ENCODE measurements at places on chromosomes 13 and 19.

- DNase-seq: no peak
Observed at GRCh38 chr13:88142653-88143052, 471.5 kb downstream of the SLITRK5 start.

- DNase-seq: no peak
Observed at GRCh38 chr13:92805766-92806165, 420.8 kb upstream of the GPC6 start.

DNA sequence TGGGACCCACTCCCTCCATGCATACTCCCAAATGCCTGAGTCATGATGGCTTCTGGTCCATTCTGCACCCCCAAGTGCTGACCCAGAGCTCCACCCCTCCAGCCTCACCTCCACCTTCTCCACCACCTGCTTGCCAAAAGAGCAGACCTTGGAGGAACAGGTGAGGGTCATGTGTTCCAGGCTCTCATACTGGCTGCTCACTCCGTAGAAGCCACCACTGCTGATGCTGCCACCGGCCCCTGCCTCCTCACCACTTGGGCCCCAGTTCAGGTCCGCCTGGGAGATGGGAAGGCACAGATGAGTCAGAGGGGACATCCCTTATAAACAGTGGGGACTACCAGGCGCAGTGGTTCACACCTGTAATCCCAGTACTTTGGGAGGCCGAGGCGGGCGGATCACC is 7.9 kb downstream of the CD37 start:
- no peak for DNase-seq

GRCh38 chr19:28847468-28847867 is 365.5 kb downstream of the UQCRFS1 start:
- no peak for DNase-seq

DNA sequence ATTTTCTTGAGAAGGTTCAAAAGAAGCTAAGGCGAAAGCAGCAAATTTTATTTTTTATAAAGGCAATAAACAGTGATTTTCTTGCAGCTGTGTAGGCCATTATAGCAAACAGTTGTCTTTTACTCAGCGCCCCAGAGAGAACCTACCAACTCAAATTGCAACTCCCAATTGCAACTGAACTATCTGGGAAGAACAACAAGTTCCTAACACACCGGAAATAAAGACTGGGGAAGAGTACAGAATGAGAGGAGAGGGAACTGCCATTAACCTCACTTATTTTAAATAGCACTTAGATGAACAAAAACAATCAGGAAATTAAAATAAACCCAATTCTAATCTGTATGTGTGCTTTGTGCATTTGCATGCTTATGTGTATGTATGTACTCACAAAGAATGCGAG is 171.1 kb downstream of the KCTD12 start:
- DNase-seq: no peak

DNA sequence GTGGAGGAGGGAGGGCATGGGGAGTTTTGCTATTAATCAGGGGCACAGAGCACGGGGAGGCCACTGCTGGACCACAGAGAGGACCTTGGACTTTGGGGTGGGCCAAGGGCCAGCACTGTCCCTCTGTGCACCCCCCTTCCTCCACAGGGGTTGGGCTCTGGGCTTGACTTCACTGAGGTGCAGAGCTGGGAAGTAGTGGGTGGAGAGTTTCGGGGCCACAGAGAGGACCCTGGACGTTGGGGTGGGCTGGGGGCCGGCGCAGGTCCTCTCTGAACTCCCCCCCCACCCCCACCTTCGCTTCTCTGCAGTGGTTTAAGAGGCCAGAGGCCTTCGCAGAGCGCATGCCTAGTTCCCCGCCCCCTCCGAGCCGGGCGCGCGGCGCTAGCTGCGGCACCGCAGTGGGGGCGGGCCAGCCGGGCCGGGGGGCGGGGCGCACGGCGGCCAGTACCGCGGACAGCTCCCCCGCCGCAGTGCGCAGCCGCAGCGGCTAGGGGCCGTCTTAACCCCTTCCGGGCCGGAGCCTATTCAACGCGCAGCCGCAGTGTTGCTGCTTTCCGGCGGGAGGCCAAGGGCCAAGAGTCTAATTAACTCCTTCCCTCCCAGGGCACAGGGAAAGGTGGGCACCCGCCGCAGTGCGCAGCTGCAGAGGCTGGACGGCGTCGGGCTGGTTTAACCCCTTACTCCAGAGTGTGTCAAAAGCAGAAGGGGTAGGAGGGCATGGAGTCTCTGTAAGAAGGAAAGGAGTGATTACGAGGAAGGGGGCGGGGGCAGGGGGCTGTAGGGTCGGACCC is 3.7 kb downstream of the KCNC3 start:
- peak; percentile 85 for DNase-seq

DNA sequence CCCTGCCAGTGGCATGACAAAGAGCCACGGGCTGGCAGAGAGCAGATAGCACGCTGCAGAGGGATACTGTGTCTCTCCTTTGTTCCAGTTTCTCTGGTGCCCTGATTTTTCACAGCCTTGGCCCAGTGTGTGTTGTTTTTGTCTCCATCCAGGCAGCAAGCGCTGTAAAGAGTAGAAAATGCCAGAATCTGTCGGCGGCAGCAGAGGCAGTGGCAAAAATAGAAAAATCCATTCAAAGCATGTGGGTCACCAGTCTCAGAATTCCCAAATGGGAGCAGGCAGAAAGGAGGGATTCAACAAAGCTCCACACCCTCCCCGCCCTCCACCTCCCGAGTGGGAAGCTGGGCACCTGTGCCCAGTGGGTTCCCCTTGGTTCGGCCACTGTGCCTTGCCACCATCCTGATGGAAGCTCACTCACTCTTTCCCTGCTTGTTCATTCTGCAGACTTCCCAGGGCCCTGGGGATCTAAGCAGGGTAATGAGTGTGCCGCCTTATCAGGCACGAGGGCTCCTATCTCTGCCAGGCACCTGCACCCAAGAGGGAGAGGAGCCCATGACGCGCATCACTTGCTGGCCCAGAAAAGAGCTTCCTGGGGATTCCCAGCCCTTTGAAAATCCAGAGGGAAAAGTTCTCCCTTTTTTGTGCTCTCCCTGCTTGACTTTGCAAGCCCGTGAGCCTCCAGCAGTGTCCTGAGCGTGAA is 416.9 kb downstream of the IRS2 start:
- DNase-seq: no peak

DNA sequence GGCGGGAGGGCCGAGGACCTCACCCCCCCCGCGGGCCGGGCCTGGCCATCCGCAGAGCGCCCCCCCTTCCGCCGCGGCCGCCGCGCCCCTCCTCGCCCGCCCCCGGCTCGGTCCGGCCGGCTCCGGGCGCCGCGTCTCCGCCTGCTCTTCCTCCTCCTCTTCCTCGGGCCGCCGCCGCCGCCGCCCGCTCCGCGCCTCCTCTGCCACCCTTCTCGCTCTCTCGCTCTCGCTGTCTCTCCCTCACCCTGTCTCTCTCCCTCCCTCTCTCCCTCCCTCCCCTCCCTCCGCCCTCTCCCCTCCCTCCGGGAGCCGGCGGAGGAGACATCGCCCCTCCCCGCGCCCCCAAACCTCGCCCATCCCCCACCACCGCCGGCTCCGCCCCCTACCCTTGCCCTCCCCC is at the start of gene SHANK1:
Gene SHANK1, minus strand, starts transcription at position 237 of the 400 bp plus-strand sequence. CDS start 2,883 bp downstream, outside the sequence.
- DNase-seq: no peak

GRCh38 chr13:39056018-39056417 is 17.8 kb downstream of the NHLRC3 start:
- no peak for DNase-seq

DNA sequence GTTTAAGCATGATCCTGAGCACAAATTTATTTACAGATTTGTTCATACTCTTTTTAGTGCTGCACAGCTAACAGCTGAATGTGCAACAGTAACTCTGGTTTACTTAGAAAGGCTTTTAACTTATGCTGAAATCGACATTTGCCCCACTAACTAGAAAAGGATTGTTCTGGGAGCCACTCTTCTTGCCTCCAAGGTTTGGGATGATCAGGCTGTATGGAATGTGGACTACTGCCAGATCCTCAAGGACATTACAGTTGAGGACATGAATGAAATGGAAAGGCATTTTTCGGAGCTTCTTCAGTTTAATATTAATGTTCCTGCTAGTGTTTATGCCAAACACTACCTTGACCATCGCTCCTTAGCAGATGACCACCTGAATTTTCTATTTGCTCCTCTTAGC is 16.0 kb downstream of the ZNF100 start:
- DNase-seq: no peak

GRCh38 chr19:30361721-30362120 is 10.5 kb upstream of the ZNF536 start:
- DNase-seq: no peak

DNA sequence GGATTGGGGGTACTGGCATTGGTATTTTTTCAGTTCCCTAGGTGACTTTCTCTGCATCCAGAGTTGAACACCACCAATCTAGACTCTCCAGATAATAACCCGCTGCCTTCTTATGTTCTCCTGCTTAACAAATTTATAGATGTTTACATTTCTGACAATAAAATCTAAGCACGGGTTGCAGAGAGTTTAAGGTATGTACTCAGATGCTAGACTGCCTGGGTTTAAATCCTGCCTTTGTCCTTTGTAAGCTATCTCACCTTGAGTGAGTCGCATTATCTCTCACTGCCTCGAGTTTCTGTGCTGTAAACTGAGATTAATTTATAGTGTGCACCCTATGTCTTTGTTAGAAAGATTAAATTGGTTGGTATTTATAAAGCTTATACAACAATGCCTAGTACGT is 131.4 kb upstream of the ARGLU1 start:
- DNase-seq: no peak

- DNase-seq: no peak
Observed at GRCh38 chr19:12792051-12792852, 966 bp downstream of the JUNB start.

GRCh38 chr19:2476451-2477140 is 669 bp downstream of the GADD45B start:
- DNase-seq: peak; percentile 57

DNA sequence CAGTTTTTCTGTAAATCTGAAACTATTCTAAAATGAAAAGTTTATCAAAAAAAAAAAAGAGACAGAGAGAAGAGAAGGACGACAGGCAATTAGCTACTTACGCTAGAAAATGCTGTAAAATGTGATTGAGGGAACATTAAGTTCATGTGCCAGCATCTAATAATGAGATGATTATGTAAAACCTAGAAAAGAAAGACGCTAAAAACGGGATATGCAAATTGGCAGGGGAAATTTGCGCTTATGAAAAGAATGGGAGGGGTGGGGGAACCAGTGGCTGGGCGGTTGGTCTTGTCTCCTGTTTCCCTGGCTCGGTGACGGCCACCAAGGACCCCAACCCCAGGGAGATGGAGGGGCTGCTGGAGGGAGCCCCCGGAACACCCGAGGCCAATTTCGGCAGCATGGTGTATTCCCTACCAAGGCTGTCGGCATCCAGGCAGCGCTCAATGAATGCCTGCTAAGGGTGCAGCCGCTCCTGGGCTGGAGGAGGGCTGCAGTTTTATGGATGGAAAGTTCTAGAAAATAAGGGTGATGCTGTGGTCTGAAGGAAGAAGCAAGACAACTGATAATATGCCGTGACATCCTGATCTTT is 34.2 kb downstream of the GNG7 start:
- no peak for DNase-seq

GRCh38 chr13:96090240-96091101 is 564 bp downstream of the HS6ST3 start:
- DNase-seq: peak; percentile 50

DNA sequence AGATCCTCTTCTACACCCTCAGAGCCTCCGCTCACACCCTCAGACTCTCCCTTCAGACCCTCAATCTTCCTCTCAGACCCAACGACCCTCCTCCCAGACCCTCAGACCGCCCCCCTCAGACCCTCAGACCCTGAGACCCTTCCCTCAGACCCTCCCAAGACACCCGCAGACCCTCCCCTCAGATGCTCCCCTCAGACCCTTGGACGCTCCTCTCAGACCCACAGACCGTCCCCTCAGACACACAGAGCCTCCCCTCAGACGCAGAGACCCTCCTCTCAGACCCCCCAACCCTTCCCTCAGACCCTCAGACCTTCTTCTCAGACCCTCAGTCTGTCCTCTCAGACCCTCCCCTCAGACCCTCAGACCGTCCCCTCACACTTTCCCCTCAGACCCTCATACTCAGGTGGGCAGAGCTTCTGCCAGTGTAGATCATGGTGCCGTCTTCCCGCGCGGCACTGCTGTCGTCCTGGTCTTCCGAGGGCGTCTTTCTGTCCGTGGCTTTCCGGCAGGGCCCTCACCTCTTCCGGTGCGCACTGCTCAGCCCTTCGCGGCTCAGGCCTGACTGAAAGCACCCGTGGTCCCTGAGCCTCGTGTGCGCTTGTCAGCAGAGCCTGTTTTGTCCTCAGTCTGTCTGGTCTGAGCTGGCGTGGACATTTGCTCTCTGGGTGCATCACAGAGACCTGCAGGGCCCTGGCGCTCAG is 18.9 kb upstream of the TFDP1 start:
- DNase-seq: no peak

- no peak for DNase-seq
Observed at GRCh38 chr13:25215253-25215575, 43.1 kb upstream of the AMER2 start.

DNA sequence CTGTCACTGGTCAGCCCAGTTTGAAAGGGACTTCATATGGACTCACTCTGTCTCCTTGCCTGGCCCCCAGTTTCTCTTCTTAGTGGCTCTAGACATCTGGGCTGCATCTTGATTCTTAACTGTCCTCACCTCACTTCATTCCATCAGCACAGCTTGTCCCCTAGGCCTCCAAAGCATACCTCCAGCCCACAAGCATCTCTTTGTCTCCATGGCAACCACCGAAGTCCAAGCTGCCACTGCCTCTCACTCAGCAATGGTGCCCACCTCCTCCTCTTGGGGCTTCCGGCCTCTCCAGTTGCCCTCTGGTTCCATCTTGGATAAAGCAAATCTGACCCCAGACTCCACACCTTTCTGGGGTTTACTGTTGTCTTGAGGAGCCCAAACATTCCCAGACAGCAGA is 9.9 kb upstream of the KLHL26 start:
- no peak for DNase-seq

- DNase-seq: no peak
Observed at GRCh38 chr13:75947448-75947847, 311.3 kb downstream of the LMO7 start.

GRCh38 chr19:29482855-29483640 is 42.7 kb upstream of the VSTM2B start:
- DNase-seq: no peak

DNA sequence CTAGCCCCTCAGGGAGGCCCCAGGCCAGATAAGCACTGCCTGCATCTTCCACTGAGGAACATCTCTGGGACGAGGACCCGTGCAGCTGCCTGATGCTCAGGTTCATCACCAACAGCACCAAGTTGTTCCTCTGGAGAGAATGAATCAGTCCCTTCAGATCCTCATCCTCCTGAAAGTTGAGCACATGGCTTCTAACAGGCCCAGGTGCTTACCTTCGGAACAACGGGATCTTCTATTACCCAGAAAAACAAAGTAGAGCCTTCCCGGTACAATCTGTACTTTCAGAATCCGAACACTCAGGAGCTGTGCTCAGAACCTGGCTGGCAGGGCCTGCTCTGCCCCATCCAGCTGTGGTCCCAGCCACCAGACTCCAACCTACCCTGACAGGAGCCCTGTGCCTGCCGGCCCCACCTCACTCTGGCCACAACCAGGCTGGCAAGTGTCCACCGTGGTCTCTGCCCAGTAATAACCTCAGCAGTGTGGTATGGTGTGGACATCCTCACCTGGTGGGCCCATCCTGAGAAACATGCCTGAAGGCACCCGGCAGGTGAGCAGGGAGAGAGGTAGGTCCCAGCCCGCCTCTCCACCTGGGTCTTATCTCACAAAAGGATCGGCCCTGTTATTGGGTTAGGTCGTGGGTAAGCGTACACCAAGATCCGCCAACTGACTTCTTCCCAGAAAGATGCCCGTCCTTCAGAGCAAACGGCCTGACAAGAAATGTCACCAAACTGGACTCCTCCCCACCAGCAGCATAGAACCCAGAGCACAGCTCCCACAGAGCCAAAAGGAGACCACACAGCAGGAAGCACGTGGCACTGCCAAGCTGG is 34.1 kb downstream of the ELL start:
- no peak for DNase-seq

GRCh38 chr13:21476893-21477472 is 17.9 kb upstream of the ZDHHC20 start:
- DNase-seq: peak; percentile 59

All from mesothelial cell of epicardium (in vitro differentiated cells).